ENCODE measurements at places on chromosomes 13 and 19. TPM values are rescaled to one million over a fixed set of nuclear protein-coding genes. Genes with fewer than 3 reads are reported as not detected.

- H3K27ac ChIP-seq: peak overlapping the region; percentile 66
- peaks cover 6% of the 10 kb centered on the region for H3K36me3 ChIP-seq
- H3K4me1 ChIP-seq: no peaks in the 10 kb centered on the region
- no peak overlapping the region for H3K4me3 ChIP-seq
- H3K27me3 ChIP-seq: no peaks in the 10 kb centered on the region
These were observed 7.8 kb upstream of the SLC44A2 start for GRCh38 chr19:10617409-10618121.

- no peak for DNase-seq
- no peak overlapping the region for H3K4me3 ChIP-seq
- H3K4me1 ChIP-seq: no peaks in the 10 kb centered on the region
- H3K36me3 ChIP-seq: no peaks in the 10 kb centered on the region
- H3K27ac ChIP-seq: no peak overlapping the region
- H3K27me3 ChIP-seq: peaks cover 58% of the 10 kb centered on the region
These were observed 3.0 kb downstream of the ADAMTSL5 start for GRCh38 chr19:1509602-1510441.

GRCh38 chr13:101331731-101332130 lies 84.6 kb downstream of the NALCN start:
- no peaks in the 10 kb centered on the region for H3K4me1 ChIP-seq
- no peak overlapping the region for H3K27ac ChIP-seq
- H3K36me3 ChIP-seq: no peaks in the 10 kb centered on the region
- DNase-seq: no peak
- H3K4me3 ChIP-seq: no peak overlapping the region

GRCh38 chr19:49539192-49539952 lies 11.6 kb downstream of the RCN3 start:
- peaks cover 11% of the 10 kb centered on the region for H3K27me3 ChIP-seq
- H3K4me3 ChIP-seq: no peak overlapping the region
- H3K4me1 ChIP-seq: peaks cover 9% of the 10 kb centered on the region
- no peaks in the 10 kb centered on the region for H3K36me3 ChIP-seq

DNA sequence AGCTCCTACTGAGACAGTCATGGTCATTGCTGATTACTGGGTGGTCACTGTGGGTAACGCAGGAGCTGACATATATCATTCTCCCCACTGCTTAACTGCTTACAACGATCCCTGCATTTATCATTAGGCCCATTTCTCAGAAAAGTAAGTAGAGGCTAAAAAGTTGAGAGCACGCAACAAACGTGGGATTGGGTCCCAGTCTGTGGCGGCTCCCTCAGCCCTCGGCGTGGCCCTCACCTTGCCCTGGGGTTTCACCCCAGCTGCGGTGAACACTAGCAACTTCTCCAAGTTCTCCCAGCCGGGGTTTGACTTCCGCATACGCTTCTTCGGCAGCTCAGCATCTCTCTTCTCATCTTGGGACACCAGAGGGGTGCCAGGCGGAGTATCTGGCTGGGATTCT lies 2.5 kb downstream of the PNKP start:
- H3K36me3 ChIP-seq: peaks cover 26% of the 10 kb centered on the region
- H3K27ac ChIP-seq: peak overlapping the region; percentile 67
- no peak for DNase-seq
- no peaks in the 10 kb centered on the region for H3K27me3 ChIP-seq

GRCh38 chr13:73140801-73141200 lies 82.0 kb downstream of the KLF5 start:
- H3K36me3 ChIP-seq: no peaks in the 10 kb centered on the region
- H3K4me1 ChIP-seq: peaks cover 30% of the 10 kb centered on the region
- no peaks in the 10 kb centered on the region for H3K27me3 ChIP-seq
- no peak overlapping the region for H3K27ac ChIP-seq
- no peak overlapping the region for H3K4me3 ChIP-seq

HIPK4 gene
- 0.31 TPM for total RNA-seq

KRTDAP gene
- total RNA-seq: 3.2 TPM

BRSK1 gene
- 52.4 TPM for total RNA-seq

ITPKC gene
- 13.8 TPM for total RNA-seq

ZNF529 gene
- 13.1 TPM for total RNA-seq

PTPRH gene
- 0.63 TPM for total RNA-seq
